ENCODE measurements at places on chromosomes 4 and X.

DNA sequence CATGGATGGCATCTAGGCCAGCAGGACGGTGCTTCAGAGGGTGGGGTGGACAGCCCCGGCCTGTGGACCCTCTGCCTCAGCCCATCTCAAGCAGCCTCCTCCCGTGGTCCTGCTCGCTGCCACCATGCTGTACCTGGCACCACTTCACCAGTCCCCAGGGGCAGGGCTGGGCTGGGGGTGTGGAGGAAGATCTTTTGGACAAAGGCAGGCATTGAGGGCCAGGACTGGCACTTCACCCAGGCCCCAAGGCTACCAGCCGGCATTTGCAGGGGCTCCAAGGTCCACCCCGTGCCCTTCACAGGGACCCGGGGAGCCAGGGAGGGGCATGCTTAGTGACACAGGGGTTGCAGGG, 713 bp downstream of the PLXNB3 start:
- no peak for DNase-seq

GRCh38 chrX:53160297-53160983, 64.6 kb downstream of the KDM5C start:
- no peak for DNase-seq

DNA sequence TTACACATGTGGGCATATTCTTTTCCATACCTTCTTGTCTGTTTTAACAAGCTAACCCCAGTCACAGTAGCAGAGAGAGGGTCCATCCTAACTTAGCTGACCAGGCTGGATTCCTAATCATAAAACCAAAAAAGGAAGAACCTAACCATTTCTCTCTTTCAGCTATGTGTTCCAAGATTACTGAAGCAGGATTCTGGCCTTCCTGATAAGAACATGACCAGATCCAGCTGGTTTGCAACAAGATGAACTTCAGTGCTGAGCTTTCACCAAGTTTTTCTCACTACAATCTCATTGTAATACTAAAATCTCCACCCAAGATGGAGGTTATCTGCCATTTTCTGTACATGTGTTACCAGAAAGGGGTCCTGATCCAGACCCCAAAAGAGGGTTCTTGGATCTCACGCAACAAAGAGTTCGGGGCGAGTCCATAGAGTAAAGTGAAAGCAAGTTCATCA, 20.4 kb upstream of the UBA6 start:
- DNase-seq: no peak

DNA sequence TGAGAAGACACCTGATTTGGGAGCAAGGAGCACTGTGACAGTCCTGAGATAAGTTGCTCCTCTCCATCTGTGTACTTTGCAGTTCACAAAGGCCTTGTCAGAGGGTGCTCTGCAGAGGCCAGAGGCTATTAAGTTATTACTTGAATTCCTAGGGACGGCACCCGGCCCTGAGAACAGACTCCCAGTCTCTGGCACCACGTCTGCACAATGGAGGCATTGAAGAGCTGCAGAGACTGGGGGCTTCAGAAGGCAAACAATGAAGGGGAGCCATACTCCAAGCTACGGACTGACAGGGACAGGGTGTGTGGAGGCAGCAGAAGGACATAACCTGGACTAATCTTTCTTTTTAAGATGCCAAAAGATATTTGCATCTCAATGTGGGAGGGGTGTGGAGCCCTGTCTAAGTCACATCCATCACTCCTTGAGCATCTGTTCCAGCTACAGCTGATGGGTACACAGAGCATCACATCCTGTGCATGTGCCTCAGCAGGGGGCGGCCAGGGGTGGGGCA, 11.5 kb downstream of the RASGEF1B start:
- no peak for DNase-seq

DNA sequence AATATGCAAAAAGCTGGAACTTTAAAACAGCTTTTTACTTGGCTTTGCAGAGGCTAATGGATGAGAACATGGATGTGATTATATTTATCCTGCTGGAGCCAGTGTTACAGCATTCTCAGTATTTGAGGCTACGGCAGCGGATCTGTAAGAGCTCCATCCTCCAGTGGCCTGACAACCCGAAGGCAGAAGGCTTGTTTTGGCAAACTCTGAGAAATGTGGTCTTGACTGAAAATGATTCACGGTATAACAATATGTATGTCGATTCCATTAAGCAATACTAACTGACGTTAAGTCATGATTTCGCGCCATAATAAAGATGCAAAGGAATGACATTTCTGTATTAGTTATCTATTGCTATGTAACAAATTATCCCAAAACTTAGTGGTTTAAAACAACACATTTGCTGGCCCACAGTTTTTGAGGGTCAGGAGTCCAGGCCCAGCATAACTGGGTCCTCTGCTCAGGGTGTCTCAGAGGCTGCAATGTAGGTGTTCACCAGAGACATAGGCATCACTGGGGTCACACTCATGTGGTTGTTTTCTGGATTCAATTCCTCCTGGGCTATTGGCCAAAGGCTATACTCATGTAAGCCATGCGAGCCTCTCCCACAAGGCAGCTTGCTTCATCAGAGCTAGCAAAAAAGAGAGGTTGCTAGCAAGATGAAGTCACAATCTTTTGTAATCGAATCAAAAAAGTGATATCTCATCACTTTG, 15.6 kb downstream of the TLR8 start:
- no peak for DNase-seq

GRCh38 chr4:138307319-138307718, 65.2 kb upstream of the SLC7A11 start:
- no peak for DNase-seq

DNA sequence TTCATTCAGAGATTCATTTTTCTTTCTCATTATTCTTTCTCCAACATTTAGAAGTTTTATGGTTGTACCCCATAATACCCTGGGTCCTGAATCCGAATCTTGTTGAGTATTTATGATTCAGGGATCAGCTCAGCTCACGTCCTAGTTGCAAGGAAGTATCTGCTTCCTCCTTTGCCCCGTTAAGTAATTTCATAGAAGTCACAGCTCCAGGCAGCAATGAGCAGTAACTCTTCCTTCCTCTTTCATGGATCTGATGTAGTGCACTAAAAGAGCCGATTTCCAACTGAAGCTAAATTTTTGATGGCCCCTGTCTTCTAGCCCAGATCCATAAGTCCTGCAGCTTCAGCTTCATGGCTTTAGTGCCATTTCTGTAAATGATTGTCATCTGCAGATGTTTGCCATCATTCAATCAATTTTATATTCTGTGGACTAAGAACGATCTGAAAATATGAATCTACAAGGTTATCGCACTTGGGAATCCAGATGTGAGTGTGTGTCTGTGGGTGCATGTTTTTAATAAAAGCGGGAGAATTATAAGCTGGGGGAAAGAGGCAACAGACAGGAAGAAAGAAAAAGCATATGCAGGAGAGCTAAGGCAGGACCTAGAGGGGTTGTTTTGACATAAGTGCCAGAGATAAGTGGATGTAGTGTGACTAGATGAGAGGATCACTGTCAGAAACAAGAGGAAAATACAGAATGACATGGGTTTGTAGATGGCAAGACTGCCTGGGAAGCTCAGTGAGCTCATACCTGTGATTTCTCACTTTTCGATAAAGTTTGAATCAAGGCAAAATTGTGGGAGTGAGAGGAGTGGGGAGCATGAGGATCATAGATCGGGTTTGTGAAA, 17.5 kb downstream of the VEGFD start:
- no peak for DNase-seq

GRCh38 chr4:153028535-153028934, 92.4 kb downstream of the FHDC1 start:
- DNase-seq: no peak

DNA sequence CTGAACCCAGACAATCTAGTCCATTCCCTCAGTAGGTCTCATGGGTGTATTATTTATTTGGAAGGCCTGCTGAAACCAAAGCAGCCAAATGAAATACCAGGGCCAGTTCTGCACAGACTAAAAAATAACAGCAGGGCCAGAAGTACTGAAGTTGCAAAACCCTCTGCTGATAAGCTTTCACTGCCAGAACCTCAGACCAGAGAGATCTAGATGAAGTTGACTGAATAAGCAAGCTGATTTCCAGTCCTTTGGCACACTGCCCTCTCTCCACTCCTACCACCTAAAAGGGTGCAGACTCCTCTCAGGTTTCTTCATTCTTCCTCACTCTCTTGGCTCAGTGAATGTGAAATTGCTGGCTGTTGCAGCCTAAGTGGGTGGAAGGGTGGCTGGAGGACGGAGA, 276.7 kb upstream of the KLF3 start:
- no peak for DNase-seq

GRCh38 chr4:106773076-106773905, 262.8 kb downstream of the DKK2 start:
- DNase-seq: no peak

DNA sequence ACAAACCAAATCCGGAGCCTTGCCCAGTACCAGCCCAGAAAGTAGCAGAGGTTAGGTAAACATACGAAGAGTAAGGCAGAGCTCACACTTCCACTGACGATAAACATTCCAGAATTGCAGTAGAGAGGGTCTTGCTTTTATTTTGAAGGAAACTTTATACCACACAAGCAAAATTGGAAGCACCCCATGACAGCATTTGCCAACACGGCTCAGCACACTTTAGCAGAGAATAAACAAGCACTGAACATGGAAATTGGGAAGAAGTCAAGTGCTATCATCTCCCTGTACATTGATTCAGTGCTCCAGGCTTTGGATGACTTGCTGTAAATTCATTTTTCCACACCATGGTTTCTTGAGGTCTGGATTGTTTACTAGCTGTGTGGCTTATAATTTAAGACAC, 160.7 kb upstream of the FAM47C start:
- DNase-seq: no peak

GRCh38 chr4:55762819-55763218, 56.8 kb upstream of the EXOC1L start:
- DNase-seq: no peak

GRCh38 chr4:102593147-102593546, 92.0 kb downstream of the NFKB1 start:
- no peak for DNase-seq
